Stimulated activated CD8-positive, alpha-beta memory T cell treated with anti-CD3 and anti-CD28 coated beads, Interleukin-7, amount 100 ng/mL, for 1 hour (primary cell): ENCODE measurements at places on chromosomes 1 and 21.

DNA sequence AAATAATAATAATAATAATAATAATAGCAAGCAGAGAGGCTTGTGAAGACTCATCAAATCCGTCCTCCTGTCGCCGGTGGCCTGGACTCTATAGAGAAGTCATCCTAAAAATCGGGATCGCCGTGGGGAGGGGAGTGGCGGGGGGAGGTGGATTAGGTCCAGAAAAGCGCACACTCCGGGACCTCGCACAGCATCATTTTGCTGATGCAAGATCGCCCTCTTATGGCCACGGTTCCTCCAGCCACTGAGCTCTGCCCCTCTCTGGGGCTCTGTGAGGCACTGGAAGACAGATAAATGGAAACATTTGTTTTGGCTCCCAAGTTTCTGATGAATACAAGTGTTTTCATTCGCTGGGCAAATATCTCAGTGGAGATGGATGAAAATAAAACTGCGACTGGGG lies 612.0 kb downstream of the MATN1 start:
- no peak for DNase-seq

GRCh38 chr1:183110326-183110880 lies 75.7 kb upstream of the LAMC2 start:
- DNase-seq = no peak

DNA sequence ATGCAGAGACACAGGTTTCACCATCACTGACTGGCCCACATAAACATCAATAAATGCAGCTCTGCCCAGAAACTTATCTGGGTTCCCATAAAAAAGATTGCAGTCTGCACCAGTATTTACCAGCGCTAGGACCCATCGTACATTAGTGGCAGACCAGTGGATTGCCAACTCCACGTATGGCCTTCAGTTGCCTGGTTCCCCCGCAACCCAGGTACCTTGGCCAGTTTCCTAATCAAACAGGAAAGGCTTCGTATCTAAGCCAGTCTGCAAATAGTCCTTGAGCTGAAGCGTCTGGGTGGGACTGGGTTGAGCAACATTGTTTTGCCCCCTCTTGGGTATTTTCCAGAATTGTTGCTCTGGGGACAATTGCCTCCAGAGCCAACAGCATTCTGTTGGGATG lies 1639.3 kb downstream of the MRPL39 start:
- DNase-seq = no peak

DNA sequence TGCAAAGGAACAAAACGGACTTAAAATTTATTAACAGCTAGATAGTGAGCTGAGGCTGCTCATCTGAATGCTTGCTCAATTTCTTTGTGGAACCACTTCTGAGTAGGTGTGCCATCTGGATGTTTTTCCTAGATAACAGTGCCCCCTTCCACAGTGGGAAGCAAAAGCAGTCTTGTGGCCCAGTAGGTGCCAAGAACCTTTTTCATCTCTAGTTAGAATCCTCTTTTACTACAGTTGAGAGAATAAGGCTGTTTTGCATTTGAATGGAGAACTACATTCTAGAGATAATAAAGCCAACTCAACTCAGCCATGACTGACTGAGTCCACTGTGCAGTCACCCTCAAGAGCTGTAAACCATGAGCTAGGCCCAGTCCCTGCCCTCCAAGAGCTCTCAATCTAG lies 13.3 kb downstream of the F3 start:
- DNase-seq = no peak

DNA sequence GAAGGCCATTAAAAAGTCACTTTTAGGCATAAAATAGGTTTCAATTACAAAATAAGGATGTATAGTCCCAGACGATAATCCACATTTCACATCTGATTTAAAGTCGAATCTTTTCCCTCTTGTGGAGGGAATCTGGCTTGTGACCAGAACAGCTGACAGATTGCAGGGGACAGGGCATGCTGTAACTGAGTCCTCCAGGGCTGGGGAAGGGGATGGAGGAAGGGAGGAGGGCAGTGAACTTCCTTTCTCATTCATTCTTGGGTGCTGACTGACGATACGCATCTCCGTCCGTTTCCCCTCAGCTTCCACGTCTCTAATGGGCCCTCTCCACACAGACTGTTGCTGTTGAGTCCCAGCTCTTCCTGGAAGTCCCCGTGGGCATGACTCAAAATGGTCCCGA lies 108.1 kb upstream of the CSF3R start:
- no peak for DNase-seq

GRCh38 chr1:240169188-240169587 lies 77.5 kb downstream of the FMN2 start:
- no peak for DNase-seq

GRCh38 chr21:38712071-38712470 lies 93.7 kb upstream of the ETS2 start:
- DNase-seq = no peak

DNA sequence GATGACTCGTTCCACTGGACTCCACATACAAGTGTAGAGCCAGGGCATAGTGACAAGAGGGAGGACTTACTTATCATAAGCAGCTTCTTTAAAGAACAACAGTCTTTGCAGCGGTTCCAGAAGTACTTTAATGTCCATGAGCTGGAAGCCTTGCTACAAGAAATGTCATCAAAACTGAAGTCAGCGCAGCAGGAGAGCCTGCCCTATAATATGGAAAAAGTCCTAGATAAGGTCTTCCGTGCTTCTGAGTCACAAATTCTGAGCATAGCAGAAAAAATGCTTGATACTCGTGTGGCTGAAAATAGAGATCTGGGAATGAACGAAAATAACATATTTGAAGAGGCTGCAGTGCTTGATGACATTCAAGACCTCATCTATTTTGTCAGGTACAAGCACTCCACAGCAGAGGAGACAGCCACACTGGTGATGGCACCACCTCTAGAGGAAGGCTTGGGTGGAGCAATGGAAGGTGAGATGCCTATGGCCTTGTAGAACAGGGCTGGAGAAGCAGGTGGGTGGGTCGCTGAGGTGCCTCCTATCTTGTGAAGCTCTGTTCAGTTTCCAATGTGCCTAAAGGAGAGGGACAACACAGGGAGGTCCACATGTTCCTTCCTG lies 12.1 kb downstream of the MIA3 start:
- DNase-seq = no peak

GRCh38 chr1:227395426-227396028 lies 77.2 kb upstream of the CDC42BPA start:
- DNase-seq = no peak

DNA sequence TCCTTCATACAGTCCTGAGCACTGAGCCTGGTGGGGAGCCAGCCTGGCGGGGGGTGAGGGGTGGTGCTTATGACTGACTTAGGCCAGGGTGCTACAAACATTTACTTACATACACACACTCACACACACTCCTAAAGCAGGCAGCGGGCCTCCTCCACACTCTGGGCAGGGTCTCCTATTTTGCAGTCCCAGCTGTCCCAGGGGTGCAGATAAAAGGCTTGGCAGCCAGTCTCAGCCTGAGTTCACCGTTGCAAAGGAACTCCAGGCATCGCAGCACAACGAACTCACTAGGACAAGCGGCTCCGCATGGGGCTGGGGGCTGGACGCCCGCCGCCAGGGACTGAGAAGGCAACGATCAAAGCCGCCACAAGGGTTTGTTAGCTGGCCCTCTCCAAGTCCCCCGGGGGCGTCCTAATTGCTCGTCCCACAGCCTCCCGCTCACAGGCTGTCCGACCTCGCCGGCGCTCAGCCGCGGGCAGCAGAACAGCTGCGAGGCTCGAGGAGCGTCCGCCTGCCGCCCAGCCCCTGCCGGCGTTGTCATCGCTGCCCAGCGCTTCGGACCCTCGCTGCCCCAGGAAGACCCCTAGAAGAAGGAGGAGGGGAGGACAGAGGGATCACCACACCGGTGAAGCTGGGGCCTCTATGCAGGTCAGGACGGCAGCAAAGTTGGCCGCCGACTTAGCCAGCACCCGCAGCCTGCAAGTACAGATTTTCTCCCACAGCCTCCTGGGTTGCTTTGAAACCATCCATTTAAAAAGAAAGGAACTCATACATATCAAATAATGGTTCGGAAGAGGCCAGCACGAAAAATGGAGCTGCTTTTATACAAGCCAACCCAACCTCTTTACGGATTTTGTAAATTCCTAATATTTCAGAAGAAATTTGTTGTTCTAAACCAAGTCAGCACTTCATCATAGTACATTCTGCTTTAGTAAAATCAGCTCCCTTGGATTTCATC lies 6.2 kb downstream of the BARHL2 start:
- DNase-seq = no peak

GRCh38 chr1:243837907-243838535 lies 12.0 kb downstream of the AKT3 start:
- DNase-seq = no peak

DNA sequence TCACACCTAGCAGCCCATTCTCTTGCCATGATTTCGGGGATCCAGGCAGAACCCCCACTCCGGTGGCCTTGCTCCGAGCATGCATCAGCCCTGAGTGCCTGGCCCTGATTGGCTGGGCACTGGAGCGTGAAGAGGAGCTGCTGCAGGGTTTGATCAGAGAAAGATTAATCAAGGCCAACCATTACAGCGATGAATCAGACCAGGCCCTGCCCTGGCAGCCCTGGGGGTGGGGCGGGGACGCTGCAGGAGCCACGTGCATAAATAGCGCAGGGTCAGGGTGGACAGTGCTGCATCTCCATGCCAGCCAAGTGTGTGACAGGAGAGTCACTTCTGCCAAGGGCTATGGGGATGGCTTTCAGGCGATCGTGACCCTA lies 3.4 kb upstream of the FAM131C start:
- no peak for DNase-seq

- DNase-seq = no peak
Observed at GRCh38 chr1:50109647-50110075, 941 bp downstream of the ELAVL4 start.

GRCh38 chr1:15703562-15703961 lies 19.4 kb downstream of the PLEKHM2 start:
- no peak for DNase-seq

DNA sequence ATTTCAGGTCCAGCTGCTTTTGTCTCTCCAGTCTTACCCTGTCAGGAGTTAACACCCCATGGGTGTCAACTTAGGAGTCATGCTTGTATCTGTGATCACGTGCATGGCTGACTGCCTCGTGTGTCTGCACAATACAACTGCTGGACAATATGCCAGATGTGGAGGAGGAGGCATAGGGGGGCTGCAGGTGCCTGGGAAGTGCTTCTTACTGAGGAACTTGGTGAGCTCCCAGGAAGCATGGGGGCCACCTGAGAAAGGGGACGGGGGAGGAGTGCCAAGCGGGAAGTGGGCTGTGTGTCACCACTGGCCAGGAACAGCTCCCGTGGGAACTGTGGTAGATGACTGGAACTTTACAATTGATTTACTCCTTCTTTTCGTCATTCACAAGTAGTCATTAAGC lies 9.5 kb downstream of the RHEX start:
- no peak for DNase-seq

- no peak for DNase-seq
Observed at GRCh38 chr1:19504796-19505692, 19.7 kb upstream of the CAPZB start.

DNA sequence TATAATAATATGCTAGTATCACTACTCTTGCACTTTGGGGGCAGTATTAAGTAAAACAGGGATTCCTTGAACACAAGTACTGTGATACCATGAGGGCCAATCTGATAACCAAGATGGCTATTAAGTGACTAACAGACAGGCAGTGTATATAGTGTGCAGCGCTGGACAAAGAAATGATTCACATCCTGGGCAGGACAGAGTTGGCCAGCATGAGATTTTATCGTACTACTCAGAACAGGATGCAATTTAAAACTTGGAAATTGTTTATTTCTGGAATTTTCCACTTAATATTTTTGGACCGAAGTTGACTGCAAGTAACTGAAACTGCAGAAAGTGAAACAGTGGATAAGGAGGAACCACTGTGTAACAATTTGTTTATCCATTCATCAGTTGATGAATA lies 74.6 kb downstream of the DNTTIP2 start:
- no peak for DNase-seq

GRCh38 chr1:890661-891060 lies 33.1 kb upstream of the SAMD11 start:
- DNase-seq = no peak

GRCh38 chr1:239337799-239338430 lies 48.5 kb upstream of the CHRM3 start:
- DNase-seq = no peak
